Vagina (tissue), 2 donors: ENCODE measurements at places on chromosomes 12 and 14.

- DNase-seq = no peak
Observed at GRCh38 chr12:112842441-112842840, 50.9 kb downstream of the RPH3A start.

- DNase-seq = no peak
Observed at GRCh38 chr14:105851716-105852377, 325.5 kb downstream of the TMEM121 start.

DNA sequence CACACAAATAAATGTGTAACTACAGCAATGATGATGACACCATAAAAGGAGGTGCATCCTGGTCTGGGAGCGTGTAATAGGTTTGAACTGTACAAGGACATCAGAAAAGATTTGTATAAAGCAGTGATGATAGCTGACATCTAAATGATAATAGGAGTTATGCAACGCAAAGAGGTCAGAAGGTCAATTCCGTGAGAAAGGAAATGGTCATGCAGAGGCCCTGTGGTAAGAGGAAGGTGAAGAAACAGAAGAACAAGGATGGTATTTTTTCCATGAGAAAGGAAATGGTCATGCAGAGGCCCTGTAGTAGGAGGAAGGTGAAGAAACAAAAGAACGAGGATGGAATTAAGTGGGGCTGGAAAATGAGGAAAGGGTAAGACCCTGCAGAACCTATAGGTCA lies 106.7 kb upstream of the TMPO start:
- no peak for DNase-seq

- DNase-seq = no peak
Observed at GRCh38 chr14:67515386-67516079, 17.6 kb upstream of the PLEKHH1 start.

GRCh38 chr12:41905073-41905758 lies 239.5 kb downstream of the GXYLT1 start:
- no peak for DNase-seq

DNA sequence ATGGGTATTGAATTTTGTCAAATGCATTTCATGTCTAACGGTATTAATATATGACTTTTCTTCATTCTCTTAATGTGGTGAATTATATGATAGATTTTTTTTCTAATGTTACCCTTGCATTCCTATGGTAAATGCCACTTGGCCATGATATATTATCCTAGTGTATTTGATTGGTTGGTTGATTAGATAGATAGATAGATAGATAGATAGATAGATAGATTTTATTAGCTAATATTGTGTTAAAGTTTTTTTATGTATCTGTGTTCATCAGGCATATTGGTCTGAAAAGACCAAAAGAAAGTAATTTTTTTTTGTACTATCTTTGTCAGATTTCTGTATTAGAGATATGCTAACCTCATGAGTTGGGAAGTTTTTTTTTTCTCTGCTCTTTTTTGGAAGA lies 124.6 kb downstream of the TGFB3 start:
- DNase-seq = no peak

DNA sequence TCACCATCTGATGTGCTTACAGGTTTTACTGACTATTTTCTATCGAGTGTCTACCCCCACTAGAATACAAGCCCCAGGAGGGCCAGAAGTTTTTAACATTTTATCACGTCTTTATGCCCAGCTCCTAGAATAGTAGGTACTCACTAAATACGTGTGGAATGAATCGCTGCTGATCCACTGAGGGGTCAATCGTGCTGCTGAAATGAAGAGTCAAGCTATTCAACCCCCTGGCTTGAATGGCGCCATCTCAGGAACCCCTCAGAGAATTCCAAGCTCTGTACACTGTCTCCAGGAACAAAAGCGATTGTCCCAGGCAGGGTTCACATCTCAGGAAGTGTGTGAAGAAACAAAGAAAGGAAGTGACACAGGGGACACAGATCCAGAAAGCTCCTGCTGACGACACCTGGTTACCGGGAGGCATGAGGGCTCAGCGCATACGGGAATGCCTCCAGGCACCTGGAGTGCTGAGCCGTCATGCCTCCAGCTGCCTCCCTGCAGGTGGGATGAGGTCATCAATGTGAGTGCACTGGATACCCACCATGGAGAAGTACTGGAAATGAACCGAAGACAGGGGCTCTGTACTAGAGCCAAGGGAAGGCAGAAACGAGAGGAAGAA lies 45.6 kb downstream of the PITPNM2 start:
- DNase-seq = no peak

GRCh38 chr14:32932302-32932913 lies 6.3 kb upstream of the NPAS3 start:
- DNase-seq = no peak

GRCh38 chr12:89827592-89827991 lies 119.0 kb upstream of the ATP2B1 start:
- no peak for DNase-seq

- no peak for DNase-seq
Observed at GRCh38 chr14:91360490-91361232, 57.0 kb downstream of the CCDC88C start.

GRCh38 chr14:35159742-35160409 lies 37.5 kb downstream of the PRORP start:
- DNase-seq = no peak

- DNase-seq = no peak
Observed at GRCh38 chr12:131372171-131372475, 338.8 kb upstream of the SFSWAP start.

- DNase-seq = no peak
Observed at GRCh38 chr12:69822201-69822860, 2.7 kb upstream of the MYRFL start.

GRCh38 chr14:91388551-91388975 lies 29.1 kb downstream of the CCDC88C start:
- DNase-seq = no peak

DNA sequence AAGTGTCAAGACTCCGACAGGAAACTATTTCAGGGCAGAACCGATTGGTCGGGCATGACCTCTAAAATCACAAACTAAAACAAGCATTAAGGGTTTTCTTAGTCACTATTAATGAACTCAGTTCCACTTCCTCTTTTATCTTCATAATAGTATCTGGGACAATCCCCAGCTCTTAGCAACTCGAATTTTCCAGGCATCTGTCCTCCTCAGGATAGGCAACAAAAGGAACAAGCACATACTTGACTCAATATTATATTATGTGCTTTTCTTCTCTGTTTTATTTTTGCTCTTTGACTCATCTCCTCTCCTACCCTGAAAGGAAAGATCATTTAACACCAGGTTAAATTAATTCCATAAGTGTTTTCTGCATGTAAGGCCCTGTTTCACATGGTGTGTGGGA lies 638.3 kb upstream of the TBX3 start:
- no peak for DNase-seq

DNA sequence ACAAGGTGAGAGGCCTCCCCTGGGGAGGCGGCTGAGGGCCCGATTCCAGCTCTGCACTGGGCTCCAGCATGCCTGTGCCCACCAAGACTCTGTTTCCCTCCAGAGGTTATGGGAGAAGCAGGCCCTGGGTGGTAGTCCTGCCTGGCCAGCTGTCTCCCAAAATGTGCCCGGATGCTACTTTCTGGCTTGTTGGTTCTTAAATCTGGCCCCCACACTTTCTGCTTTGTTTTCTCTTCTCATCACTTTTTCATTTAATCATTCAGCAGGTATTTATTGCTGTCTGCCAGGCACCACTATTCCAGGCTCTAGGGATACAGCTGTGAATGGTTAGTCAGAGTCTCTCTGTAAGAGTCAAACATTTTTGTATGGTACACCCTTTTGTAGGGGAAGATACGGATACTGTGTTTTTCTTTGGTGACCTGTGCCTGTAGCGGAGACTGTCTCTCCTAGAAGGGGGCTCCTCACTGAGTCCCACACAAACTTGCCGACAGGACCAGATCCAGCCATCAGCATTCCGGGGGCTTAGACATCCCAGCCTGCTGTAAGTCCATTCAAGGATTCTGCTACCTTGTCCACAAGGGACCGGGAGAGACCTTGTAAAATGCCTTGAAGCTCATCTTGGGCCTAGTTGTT lies 3.8 kb downstream of the DHRS2 start:
- DNase-seq = no peak

DNA sequence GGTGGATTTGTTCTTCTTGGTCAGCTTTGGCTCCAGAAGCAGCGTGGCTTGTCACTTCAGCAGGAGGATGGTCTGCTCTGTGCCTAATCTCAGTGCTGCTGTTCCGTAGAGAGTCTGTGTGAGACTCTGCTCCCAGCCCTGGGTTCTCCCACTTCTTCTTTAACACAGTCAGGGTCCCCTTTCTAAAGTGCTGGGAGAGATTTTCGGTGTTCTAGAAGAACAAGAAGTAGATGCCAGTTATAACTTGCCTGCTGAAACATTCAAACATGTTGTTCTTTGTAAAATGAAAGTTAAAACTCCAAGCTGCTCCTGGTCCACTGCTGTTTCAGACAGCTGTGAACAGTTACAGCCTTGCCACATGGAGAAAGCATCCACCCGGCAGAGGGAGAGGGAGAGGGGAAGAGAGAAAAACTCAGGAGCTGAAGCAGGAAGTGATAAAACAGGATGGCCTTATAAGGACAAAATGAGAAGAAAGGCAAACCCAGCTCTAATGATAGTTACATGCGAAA lies 55.2 kb upstream of the CERS5 start:
- peak; percentile 91 for DNase-seq

DNA sequence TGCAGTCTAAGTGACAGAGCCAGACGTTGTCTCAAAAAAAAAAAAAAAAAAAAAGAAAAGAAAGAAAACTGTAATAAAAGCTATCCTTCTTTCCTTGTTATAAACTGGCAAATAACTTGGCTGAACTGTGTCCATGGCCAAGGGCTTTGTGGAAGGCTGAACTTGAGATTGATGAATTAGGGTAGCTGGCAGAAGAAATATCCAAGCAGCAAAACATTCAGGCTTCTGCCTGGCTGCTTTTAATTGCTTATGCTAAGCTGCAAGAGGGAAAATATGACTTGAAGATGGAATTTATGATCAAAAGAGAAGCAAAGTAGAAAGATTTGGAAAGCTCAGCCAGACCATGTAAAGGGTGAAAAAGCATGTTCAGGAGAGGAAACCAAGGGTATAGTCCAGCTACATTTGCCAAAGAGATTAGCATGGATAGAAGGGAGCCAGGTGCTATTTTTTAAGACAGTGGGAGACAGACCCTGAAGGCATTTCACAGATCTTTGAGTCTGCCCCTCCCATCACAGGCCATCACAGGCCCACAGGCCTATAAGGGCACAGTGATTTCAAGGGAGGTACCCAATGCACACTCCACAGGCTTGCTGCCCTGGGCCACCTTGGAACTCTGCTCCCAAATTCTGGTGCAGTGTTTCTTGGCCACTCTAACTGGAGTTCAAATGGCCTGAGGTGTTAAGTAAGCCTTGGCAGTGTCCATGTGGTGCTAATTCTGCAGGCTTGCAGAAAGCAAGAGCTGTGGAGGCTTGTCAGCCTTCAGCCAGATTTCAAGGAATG lies 226.0 kb downstream of the AEBP2 start:
- DNase-seq = no peak

GRCh38 chr12:106767954-106768822 lies 6.3 kb upstream of the RIC8B start:
- DNase-seq = no peak

- DNase-seq = no peak
Observed at GRCh38 chr14:24612196-24612595, 2.7 kb upstream of the GZMH start.
